ENCODE measurements at places on chromosomes 3 and 15.

DNA sequence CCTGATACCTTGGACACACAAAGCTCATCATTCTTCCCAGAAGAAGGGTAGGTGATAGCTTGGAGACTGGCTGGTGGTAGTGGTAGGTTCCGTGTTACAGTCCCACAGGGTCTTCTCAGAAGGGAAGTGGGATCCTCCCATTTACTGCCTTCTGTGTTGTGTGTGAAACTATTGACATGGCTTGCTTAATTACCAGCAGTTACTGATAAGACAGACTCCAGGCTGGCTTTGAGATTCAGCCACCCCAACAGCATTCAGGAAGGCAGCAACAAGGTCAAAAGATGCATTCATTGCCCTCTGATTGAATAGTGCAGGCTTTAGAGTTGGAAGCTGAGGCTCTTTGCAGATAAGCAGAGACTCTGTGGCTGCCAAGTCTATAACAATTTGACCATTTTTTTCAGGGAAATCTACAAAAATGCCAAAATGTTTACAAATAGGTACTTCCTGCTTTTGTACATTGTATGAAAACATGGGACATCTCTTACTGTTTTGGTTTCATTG lies 7.7 kb downstream of the ARNT2 start:
- no peak for DNase-seq

GRCh38 chr3:45283471-45283870 lies 57.4 kb upstream of the TMEM158 start:
- DNase-seq: no peak

- DNase-seq: no peak
These were observed 185.2 kb upstream of the ARL6 start for GRCh38 chr3:97579365-97579764.

DNA sequence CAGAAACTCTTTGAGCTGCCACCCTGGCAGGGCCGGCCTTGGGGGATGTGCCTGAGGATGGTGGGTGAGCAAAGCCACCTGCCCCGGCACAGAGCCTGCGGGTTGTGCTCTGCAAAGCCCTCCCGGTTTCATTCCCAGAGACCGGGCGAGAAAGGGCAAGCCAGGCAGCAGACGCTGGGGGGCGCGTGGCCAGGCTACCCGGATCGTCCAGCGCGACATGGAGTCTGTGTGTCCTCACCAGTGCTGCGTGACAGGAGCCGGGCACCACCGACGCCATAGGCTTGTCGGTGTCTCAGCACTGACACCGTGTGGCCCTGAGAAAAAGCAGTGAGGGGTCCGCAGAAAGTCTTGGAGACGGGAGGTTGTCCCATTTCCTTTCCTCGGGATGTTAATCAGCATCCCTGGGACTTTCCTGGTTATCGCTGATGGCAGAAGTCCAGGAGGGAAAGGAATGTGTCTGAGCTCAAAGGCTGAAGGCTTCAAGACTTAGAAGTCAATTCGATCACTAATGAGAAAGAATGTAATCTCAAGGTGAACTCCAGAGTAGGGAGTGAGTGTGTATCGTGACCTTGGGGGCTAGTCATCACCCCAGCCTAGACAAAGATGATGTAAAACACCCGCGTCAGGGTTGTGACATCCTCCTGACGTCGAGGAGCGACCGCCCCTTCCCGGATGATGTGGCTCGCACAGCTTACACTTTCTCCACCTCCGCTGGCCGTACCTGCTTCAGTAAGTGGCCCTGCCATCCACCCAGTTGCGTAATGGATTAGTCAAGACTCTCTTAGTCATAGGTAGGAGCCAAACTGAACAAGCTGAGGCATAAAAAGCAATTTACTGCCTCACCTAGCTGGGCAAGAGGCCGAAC lies 36.3 kb upstream of the PLA2G4E start:
- DNase-seq: peak; percentile 74

DNA sequence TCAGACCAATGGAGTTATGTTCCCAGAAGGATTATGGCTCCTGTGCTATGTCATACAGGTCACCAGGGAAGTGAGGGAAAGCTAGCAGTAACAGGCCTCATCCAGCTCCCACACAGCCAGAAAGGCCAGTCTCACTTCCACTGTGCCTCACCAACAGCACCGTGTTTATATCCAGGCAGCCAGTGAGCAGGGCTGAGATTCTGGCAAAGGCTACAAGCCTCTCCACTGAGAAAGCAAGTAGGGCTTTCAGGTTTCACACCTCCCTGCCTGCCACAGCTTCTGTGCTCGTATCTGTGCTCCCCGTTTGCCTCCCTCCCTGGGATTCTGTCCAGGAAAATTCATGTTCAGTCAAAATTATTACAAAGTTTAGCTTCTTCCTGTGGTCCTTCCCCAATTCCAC lies 14.9 kb upstream of the CFAP20DC start:
- no peak for DNase-seq

DNA sequence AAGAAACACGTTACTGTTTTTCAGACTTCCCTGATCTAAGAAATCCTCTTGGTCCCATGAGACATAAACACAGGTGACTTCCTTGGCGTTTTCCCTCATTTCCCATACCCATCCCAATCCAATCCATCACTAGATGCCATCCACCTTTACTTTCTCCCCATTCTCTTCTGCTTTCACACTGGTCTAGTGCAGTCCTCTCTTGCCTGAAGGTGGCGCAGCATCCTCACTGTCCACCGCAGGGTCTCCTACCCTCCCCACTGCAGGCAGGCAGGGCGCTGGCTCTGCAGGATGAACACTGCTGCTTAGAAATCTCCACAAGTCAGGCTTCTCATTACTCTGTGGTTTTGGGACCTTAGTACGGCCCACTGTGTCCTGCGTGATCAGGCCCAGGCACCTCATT lies 58.2 kb downstream of the RAB7A start:
- no peak for DNase-seq

DNA sequence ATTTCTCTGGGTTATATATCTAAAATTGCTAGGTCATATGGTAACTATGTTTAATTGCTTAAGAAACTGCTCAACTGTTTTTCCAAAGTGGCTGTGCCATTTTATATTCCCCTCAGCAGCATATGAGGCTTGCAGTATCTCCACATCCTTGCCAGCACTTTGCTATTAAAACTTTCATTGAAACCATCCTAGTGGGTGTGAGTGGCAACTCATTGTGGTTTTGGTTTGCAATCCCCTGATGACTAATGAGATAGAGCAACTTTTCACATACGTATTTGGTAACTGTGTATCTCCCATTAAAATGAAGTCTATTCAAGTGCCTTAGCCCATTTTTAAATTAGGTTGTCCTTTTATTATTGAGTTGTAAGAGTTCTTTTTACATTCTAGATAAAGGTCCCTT lies 17.3 kb downstream of the KPNA1 start:
- no peak for DNase-seq

GRCh38 chr3:195156286-195156890 lies 114.6 kb downstream of the XXYLT1 start:
- DNase-seq: no peak

DNA sequence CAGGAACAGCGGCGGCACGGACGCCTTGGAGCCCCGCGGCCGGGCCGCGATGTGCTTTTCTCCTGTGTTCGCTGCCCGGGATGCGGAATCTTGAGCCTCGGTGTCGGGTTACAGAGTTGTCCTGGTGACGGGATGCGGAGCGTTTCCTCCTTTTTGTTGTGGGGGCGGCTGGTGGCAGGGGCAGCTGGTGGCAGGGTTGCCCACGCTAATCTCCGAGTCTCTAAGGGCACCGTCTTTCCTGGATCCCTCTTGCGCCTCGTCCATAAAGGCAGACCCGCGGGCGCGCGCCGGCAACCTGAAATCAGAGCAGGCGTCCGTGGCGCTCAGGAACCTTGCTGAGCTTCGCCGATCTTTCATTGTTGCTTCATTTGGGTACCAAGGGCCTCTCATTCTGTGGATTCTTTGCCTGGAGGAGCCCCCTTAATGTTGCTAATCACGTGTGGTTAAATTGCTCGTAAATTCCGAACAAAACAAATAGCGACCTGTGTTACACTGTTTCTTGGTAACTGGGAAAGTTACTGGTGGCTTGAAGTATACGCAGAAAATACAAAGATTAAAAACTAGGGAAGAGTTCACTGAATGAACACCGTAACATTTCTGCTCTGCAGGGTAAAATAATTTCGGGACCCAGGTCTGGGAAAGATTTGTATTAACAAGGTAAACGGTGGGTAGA lies 844 bp upstream of the PFN2 start:
- DNase-seq: peak; percentile 73

- DNase-seq: no peak
These were observed 7.9 kb upstream of the OR4F6 start for GRCh38 chr15:101795455-101795854.

DNA sequence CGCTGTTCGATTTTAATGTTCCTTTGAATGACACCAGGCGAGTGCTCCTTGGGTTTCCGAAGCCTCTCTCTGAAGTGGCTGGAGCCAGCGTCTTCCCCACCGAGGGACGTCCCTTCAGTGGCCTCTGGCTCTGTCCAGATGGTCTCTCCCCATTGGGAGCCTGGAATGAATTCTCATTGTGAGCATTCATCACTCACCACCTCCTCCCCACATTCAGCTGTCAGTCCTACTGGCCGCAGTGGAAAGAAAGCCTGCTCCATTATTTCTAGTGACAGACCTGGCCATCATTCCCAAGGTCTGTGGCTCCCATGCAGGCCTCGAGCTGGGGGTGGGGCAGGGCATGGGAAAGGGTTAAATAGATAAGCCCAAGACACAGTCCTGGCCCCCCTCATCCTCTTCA lies 35.2 kb downstream of the ZNF710 start:
- DNase-seq: peak; percentile 19

- DNase-seq: no peak
These were observed 77.7 kb upstream of the NUDT16 start for GRCh38 chr3:131303848-131304247.

GRCh38 chr3:9689757-9690156 lies 13.9 kb upstream of the CPNE9 start:
- no peak for DNase-seq

GRCh38 chr3:12097971-12098370 lies 60.7 kb downstream of the TIMP4 start:
- DNase-seq: no peak

DNA sequence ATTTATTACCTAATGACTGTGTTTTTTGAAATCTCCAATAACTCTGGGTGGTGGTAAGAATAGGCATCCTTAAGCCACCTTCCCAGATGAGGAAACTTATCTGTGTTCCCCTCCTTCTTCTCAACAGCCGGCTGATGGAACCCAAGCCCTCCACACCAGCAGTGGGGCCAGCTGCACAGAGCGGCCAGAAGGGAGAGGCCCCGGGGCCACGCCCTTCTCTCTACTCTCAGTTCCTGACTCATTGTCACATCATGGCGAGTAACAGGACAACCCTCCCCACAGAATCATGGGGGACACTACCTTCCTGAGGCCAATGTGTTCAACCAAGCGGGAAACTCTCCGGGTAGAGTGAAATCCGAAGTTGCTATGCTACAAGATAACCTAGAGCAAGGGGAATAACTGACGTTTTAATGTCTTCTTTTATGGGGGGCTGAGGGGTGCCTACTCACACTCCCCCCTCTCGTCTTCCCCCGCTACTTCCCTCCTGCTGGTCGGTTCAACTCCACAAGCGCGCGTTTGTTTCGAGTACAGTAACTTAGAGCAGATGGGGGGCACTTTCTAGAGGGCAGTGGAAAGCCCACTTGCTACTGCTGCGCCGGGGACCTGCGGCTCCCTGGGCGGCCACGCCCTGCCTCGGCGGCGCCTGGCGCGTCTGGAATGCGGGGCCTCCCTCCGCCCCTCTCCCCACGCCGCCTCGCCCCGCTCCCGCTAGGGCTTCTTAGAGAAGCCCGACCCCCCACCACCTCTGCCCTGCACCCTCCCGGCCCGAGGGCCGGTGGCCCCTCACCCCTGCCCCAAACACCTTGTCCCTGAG lies 621 bp downstream of the ANXA2 start:
- DNase-seq: peak; percentile 75

- DNase-seq: no peak
These were observed 240.0 kb downstream of the THRB start for GRCh38 chr3:24254649-24255048.

- DNase-seq: peak; percentile 80
These were observed 5.0 kb downstream of the GATA2 start for GRCh38 chr3:128487813-128488635.

- no peak for DNase-seq
These were observed 24.0 kb downstream of the OSBPL10 start for GRCh38 chr3:31957106-31957505.

DNA sequence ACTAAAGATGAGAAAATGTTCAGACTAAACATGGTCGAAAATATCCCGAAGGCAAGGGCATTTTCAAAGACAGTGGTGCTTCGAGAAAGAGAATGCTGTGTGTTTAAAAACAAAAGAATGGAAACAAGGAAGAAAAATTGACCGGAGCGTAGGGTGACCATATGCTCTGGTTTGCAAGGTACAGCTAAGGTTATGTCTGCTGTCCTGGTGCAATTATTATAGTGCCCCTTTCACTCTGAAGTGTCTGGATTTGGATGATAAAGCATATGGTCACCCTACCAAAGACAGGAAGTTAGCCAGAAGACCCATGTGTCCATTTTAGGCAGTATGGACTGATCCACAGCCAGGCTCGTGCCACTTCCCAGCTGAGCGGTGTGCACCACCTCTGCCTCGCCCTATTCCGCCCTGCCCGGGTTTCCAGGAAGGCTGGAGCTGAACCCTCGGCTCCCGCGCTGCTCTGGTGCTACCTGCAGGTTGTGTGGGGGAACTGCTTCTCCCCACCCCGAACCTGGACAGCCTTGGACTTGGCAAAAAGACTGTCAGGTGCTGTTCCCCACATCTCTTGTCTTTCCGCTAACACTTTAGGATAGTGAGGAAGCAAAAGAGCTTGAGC lies 25.2 kb downstream of the GOLGA6D start:
- no peak for DNase-seq

- DNase-seq: no peak
These were observed 52.2 kb downstream of the TP53BP1 start for GRCh38 chr15:43440721-43441281.

- no peak for DNase-seq
These were observed 59.1 kb downstream of the GOLIM4 start for GRCh38 chr3:168036619-168037018.

- no peak for DNase-seq
These were observed 516.9 kb upstream of the GOLIM4 start for GRCh38 chr3:168612671-168613070.

- DNase-seq: no peak
These were observed 2.2 kb upstream of the BNIP2 start for GRCh38 chr15:59691194-59691805.
